ENCODE measurements at places on chromosomes 6 and 20.

- DNase-seq = no peak
Measured at GRCh38 chr20:61562491-61562890, 310.4 kb downstream of the CDH4 start.

GRCh38 chr6:25619217-25619616, 32.8 kb upstream of the SCGN start:
- no peak for DNase-seq

- DNase-seq = no peak
Measured at GRCh38 chr6:25010902-25011625, 75.3 kb upstream of the RIPOR2 start.

GRCh38 chr6:3230900-3231246, 3.4 kb upstream of the TUBB2B start:
- DNase-seq = peak; percentile 67

DNA sequence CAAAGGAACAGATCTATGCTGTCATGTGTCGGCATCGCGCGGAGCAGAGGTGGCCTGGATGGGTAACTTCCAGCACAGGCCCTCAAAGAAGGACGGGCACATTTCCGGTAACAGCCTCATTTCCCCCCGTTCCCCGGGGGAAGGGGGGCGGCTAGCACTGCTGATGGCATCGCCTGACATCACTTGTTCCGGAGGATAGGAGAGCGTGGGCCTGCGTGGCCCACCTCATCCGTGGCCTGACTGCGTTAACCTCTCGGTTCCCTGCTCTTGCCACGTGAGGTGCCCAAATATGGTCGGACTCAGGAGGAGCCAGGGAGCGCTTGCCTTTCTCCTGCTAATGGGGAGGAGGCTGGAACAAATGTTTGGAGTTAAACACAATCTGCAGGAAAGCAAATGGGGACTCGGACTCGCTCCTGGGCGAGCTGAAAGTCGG, at the start of gene AKAP12:
AKAP12 (plus strand) TSS at position 365 of the 433 bp plus-strand sequence. CDS start 596 bp downstream, outside the sequence.
- peak; percentile 39 for DNase-seq

DNA sequence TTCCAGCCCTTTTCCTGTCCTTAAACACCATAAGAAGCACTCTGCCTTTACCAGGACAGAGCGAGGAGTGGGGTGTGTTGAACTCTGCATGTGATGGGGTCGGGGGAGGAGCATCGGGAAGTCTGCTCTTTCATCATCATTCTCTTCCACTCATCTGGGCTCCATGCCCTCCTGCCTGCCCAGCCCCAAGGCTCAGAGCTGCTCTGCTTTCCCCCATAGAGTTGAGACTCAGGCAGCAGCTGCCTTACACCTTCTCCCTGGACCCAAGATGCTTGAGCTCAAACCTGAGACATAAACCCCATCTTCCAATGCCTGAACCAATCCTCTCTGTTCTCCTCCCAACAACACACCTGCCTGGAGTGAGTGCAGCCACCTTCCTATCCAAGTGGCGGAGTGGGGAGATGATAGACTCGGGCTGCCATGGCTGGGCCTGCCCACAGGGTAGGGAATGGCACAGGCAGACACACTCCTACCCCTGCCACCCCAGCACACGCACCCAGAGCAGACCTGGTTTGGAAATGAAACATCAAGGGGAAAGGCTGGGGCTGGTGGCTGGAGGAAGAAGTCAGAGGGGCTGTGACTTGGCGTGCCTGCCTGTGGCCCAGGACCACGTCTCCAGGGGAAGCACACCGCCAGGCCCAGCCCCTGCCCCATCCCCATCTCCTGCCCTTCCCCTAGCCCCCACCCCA, 28.4 kb downstream of the TFEB start:
- DNase-seq = no peak

DNA sequence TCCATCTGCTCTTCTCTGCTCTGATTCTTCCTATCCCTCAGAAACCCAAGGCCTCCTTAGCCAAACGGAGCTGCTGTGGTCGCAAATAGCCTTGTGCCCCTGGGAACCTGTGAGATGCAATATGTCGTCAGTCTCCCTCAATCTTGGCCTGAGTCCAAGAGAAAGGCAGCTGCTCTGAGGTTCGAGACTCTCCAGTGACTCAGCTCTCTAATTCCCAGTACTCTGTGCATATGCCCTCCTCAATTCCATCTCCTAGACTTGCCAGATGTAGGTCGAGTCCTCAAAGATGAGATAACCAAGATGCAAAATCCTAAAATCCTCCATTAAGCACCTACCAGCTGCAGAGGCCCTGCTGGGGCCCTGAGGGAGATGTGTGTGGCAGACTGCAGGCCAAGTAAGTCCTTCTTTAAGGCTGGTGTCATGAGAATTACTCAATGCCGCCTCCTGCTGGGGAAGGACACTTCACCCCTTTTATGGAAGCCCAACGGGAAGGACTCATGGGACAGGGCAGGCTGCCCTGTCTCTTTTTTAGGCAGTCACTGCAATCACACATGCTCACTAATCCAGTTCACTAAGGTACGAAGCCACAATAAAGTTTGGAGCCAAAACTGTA, 28.5 kb downstream of the C6orf15 start:
- DNase-seq = no peak

DNA sequence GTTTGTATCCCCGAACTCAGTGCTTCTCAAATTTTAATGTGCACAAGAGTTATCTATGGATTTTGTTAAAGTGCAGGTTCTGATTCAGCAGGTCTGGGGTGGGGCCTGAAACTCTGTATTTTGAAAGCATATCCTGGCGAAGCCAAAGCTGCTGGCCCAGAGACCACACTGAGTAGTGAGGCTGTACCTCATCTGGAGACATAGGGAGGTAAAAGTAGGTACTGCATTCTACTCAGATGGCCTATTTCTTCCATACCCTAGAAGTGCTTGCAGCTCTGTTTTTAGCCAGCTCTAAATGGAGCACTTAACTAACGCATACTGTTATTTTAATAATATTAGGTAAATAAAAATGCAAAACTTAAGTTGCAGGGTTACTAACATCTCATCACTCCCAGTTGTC, 241.6 kb upstream of the PRND start:
- DNase-seq = no peak

Measured in nucleus accumbens (tissue), 56 donors.